ENCODE measurements at places on chromosomes 6 and 20.

- DNase-seq = no peak
Measured at GRCh38 chr6:162234631-162235030, 492.9 kb downstream of the PRKN start.

DNA sequence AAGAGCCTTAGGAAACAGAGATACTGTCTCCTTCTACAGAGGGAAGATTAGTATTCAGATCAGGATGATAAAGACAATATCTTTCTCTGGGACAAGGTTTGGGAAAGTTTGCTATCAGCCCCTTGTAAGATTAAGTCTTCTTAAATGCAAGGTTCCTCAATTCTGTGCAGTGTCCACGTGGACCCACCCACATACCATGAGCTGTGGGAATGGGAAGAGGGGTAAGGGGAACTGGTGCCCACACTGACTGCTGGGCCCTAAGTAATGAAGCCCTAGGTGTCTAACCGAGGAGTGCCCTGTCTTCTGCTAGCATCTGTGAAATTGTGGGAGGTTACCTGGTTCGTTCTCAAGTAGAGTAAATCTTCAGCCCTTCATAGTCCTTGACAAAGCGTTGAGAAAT lies 5.8 kb upstream of the SSTR4 start:
- DNase-seq = no peak

- no peak for DNase-seq
Measured at GRCh38 chr20:16848061-16848460, 99.9 kb downstream of the OTOR start.

DNA sequence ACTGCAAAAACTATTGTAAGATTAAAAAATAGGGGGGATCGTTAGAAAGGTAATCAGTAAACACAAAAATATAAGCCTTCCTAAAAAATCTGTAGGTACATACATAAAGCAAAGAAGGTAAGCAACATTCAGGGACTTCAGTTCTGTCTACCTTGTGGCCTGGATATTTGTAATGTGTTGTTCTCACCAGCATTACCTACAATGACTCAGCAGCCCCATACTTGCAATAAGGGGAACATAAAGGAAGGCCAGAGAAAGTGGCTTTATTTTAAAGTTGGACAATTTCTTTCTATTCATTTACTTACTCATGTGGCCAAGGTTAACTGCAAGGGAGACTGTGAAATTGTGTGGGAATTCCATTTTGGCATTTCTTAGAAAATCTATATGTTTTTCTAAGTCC lies 277.2 kb upstream of the PREP start:
- DNase-seq = no peak

DNA sequence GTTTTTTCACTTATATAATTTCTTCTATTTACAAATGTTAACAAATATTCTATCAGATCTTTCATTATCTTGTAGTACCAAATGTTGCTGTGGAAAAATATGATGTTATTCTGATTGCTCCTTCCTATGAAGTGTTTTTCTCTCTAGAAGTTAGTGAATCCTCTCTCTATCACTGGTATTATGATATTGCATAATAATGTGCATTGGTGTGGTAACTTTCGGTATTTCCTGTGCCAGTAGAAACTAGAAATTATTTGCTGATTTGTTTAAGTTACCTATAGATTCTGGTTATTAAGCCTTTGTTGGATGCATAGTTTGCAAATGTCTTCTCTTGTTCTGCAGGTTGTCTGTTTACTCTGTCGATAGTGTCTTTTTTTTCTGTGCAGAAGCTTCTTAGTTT lies 342.5 kb downstream of the CENPW start:
- DNase-seq = peak; percentile 46

DNA sequence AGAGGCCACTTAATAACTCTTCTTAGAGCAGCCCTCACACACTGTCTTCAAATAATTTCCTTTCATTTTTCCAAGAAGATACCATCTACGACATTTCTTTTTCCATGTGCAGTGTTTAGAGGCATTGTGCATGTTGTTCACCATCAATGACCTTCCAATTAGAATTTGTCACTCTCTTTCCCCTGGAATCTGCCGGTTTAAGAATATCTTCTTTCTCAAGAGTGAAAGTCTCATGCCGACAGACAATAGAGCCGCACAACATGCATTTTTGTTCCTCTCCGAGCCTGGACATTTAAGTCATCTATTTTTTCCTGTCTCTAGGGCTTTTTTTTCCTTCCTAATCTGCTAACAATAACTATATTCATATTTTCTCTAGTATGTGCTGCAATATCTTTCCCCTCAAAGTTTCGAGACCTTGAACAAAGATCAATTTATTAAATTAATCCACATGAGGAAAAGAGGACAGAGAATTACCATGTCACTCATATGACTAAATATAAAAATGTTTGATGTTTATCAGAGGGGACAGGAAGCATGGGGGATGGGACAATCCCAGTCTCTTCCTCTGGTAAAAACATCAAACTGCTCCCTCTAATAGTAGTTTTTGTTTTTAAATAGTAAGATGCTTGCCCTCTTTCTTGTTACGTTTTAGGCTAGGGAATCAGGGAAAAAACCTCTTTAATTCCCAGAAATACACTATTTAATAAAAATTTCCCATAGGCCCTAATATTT lies 893.4 kb downstream of the C6orf118 start:
- DNase-seq = peak; percentile 28

GRCh38 chr6:5277589-5277988 lies 16.3 kb downstream of the FARS2 start:
- no peak for DNase-seq

GRCh38 chr20:22289442-22289841 lies 294.9 kb downstream of the FOXA2 start:
- no peak for DNase-seq

- no peak for DNase-seq
Measured at GRCh38 chr6:53639520-53639919, 26.0 kb downstream of the KLHL31 start.

DNA sequence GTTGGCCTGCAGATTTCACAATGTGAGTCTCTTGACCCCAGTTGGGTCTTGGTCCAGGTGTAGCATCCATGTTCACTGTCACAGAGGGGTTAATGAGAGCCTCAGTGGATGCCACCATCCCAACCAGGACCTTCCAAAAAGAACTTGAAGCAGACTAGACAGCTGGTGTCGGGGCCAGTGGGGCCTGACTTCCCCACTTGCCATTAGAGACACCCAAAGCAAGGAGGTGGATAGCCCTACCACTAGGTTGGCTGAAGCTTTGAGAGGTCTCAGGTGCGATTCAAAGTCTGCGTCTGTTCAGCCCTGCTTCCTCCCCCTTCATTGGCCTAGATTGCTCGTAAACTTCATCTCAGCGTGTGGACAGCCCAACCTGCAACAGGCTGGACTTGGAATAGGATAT lies 196.4 kb upstream of the RREB1 start:
- no peak for DNase-seq
